Daoy (cell line): ENCODE measurements at places on chromosomes 1 and 21.
A peak's percentile ranks its signal among the peaks of the same experiment; 100 is the strongest.

- no peak for DNase-seq
Measured at GRCh38 chr1:175216444-175216843, 23.9 kb upstream of the KIAA0040 start.

- DNase-seq, result no peak
Measured at GRCh38 chr1:153794624-153795329, 19.6 kb downstream of the SLC27A3 start.

DNA sequence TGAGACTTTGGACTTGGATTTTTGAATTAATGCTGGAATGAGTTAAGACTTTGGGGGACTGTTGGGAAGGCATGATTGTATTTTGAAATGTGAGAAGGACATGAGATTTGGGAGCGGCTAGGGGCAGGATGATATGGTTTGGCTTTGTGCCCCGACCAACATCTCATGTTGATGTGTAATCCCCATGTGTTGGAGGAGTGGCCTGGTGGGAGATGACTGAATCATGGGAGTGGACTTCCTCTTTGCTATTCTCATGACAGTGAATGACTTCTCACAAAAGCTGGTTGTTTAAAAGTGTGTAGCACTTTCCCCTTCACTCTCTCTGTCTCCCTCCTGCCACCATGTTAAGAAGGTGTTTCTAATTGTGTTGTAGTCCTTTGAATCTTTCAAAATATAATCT is 9.3 kb upstream of the PHGDH start:
- DNase-seq, result peak; percentile 89

- no peak for DNase-seq
Measured at GRCh38 chr1:100774370-100774769, 54.8 kb downstream of the VCAM1 start.

- peak; percentile 57 for DNase-seq
Measured at GRCh38 chr1:96598416-96599168, 123.0 kb upstream of the PTBP2 start.
